Amniotic stem cell (primary cell): ENCODE measurements at places on chromosomes 6 and 20.

DNA sequence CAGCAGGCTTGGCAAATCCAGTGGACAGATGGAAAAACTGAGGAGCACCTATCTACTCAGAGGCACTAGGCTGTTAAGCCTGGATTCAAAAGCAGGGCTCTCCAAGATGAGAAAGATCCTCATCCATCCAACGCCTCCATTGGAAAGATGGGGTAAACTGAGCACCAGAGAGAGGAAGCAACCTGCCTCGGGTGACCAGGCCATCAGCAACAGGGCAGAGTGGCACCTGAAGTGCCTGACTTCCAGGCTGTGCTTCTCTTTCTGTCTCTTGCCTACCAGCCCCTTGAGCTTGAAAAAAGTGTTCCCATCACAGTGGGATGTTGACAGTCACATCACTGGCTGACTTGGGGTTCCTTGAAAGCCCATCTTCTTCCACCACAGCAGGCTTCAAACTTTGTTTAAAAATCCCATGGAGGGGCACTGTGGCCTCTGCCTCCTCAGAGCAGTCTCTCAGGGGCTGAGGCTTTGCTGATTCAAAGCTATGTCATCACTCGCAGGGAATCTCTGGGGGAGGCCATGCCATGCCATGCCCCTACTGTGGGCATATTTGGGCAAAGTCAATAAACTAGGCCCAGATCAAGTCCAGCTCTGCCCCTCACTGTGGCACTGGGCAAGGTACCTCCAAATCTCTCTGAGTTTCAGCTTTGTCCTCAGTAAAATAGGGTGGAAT, 44.8 kb upstream of the TGM2 start:
- no peak for DNase-seq

DNA sequence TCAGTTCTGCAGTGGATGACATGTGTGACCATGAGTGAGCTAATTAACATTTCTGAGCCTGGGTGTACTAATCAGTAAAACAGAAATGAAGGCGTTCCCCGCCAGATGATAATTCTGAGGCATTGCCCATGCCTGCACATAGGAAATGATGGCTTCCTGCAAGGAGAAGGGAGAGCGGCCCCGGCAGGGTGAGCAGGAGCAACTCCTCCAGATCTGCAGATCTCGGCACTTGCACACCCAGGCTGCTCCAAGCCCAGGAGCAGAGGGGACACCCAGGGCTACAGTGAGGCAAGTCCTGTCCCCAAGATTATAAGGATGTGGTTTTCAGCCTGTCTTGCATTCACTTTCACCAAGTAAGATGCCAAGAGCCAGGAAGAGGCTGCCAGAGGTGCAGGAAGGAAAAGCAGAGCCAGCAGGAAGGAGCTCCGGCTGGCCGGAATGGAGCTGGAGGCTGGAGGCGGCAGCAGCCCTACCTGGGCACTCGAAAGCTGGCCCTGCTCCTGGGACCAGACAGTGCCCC, 177.5 kb upstream of the CST7 start:
- no peak for DNase-seq

- no peak for DNase-seq
Measured at GRCh38 chr20:61315319-61315718, 63.3 kb downstream of the CDH4 start.

GRCh38 chr6:34836008-34836407, 44.1 kb downstream of the BLTP3A start:
- no peak for DNase-seq

GRCh38 chr6:66628917-66629316, 921.9 kb upstream of the EYS start:
- DNase-seq: no peak

DNA sequence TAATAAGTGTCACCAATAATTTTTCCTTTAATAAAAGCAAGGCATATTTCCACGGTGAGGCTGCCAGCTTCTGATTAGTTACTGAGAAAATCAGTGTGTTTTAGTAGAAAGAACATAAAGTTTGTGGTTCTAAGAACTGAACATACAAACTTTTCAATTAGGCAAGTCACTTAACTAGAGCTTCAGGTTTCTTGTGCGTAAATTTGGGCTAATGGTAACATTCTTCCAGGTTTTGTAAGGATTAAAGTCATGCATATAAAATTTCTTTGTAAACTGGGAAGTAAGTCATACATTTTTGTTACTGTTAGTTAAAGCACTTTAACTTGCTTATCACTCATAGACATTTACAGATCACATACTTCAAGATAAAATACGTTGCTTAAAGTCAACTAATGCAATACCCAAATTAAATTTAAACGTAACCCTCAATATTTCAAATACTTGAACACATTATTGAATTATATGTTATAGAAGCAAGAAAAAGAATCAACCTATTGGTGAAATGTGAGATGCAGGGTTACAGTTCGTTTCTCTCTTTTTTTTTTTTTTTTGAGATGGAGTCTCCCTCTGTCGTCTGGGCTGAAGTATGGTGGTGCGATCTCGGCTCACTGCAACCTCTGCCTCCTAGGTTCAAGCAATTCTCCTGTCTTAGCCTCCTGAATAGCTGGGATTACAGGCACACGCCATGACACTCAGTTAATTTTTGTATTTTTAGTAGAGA, 327.3 kb upstream of the NOX3 start:
- DNase-seq: peak; percentile 34
